ENCODE measurements at places on chromosomes 13 and 19.

- DNase-seq = peak; percentile 84
Measured at GRCh38 chr13:28531077-28531844, 36.3 kb upstream of the FLT1 start.

DNA sequence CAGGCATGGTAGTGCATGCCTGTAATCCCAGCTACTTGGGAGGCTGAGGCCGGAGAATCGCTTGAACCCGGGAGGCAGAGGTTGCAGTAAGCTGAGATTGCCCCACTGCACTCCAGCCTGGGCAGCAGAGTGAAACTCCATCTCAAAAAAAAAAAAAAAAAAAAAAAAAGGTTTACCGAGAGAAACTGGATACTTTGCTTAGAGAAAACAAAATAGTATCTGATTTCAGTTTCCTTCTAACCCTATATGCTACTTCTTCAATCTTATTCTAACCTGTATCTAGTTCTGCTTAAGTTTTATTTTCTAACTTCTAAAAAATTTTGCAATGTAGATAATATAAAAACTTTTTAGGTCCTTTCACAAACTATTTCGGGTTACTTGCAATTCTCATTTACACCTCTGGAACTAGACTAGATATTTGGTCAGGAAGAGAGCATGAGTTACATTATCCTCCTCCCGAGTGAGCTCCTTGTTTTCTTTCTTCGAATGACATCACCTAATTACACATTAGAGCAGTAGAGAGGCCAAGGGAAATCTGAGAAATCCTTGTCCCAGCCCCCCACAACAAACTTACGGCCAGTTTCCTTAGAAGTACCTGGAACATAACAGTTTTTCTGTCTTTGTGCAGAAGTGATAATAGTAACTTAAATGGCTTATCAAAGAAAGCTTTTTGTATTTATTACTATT is 128.9 kb downstream of the B3GLCT start:
- no peak for DNase-seq

DNA sequence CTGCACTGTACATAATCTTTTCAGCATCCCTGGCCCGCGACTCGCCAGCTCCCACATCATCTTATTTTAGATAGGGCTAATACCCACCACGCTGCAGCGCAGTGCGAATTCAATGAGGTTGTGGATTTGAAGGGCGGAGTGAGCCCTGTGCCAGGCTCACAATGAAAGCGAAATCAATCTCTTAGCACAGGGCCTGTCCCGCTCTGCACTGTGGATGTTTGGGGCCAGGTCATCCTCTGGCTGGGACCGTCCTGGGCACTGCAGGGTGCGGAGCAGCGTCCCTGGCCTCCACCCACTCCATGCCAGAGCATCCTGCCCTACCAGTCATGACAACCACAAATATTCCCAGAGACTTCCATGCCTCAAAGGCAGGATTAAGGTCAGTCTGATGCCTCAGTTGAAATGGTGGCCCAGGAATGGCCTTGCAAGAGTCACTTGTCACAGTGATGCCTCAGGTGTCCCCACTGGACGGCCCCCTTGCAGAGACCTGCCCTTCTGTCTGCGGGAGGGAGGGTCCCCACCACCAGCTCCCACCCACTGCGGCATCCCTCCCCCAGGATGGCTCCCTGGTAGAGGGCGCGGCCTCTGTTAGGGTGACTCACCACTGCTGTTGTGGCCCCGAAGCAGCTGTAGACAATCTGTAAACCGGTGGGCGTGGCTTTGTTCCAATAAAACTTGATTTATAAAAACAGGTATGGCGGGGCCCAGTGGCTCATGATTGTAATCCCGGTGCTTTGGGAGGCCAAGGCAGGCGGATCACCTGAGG is 5.6 kb downstream of the UHRF1 start:
- DNase-seq = no peak

GRCh38 chr13:36358175-36358718 is 12.1 kb upstream of the SPART start:
- DNase-seq = no peak

DNA sequence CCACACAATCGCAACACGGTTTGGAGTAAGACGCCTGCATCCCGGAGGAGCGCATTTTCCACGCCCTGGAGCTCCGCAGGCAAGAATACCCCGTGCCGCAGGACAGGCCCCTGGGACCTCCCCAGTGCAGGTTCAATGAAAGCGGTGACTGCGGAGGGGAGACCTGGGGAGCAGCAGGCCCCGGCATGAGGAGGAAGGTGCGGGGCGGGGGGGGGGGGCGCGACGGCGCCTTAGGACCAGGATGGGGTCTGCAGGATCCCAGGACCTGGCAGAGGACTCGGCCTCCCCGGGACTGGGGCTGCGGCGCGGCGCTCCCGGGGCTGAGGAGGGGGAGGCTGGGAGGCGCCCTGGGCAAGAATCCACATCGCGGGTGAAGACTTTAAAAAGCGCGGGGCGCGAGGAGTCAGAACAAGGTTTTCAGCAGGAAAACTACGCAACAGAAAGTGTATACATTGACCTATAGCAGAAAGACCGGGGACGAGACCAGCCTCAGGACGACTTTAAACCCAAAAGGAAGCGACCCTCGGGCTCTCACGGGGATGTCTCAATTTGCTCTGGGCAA is 432 bp downstream of the ZNF611 start:
- no peak for DNase-seq

DNA sequence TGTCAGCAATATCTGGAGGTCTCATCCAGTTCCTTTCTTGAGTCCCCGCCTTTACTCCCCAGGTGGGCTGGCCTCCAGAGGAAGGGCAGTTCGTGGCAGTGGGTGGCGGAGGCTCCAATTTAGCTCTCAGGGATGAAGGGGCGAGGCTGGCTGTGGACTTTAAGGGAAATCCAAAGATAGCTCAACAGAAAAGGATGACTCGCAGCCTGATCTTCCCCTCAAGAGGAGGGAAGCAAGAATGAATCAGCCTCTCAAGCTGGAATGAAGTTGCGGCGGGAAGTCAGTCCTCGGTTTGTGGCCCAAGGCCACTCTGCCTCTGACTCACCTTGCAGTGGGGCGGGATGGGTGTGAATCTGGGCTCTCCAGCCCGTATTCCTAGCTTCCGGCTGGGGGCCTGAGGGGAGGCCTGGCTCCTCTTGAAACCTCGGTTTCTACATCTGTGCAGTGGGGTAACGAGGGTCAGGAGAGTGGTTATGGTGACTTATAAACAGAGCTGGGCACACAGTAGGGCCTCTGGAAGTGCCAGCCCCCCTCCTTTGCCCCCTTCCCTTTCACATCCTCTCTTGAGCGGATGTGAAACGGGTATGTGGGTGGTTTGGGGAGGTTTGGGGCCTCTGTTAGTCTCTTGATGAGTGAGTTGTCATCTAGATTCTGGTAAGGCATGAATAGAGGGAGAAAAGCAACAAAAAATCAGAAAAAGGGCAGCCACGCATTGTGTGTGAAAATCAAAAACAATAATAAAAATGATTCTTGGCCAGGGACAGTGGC is 10.5 kb upstream of the SMG9 start:
- peak; percentile 75 for DNase-seq

DNA sequence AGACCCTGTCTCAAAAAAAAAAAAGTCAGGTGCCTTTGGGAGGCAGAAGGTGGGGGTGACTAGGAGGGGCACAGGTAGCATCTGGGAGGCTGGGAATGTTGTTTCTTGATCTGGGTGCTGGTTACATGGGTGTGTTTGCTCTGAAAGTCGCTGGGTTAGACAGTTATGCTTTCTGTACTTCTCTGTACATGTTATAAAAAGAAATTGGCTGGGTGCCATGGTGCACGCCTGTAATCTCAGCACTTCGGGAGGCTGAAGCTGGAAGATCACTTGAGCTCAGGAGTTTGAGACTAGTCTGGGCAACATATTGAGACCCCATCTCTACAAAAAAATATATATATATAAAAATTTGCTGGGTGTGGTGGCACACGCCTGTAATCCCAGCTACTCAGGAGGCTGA is 15.1 kb downstream of the NOSIP start:
- no peak for DNase-seq

DNA sequence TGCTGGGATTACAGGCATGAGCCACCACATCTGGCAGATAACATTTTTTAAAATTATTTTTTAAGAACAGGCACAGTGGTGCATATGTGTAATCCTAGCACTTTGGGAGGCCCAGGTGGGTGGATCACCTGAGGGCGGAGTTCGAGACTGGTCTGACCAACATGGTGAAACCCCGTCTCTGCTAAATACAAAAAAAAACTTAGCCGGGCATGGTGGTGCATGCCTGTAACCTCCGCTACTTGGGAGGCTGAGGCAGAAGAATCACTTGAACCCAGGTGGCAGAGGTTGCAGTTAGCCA is 631 bp upstream of the PALM3 start:
- DNase-seq = no peak

DNA sequence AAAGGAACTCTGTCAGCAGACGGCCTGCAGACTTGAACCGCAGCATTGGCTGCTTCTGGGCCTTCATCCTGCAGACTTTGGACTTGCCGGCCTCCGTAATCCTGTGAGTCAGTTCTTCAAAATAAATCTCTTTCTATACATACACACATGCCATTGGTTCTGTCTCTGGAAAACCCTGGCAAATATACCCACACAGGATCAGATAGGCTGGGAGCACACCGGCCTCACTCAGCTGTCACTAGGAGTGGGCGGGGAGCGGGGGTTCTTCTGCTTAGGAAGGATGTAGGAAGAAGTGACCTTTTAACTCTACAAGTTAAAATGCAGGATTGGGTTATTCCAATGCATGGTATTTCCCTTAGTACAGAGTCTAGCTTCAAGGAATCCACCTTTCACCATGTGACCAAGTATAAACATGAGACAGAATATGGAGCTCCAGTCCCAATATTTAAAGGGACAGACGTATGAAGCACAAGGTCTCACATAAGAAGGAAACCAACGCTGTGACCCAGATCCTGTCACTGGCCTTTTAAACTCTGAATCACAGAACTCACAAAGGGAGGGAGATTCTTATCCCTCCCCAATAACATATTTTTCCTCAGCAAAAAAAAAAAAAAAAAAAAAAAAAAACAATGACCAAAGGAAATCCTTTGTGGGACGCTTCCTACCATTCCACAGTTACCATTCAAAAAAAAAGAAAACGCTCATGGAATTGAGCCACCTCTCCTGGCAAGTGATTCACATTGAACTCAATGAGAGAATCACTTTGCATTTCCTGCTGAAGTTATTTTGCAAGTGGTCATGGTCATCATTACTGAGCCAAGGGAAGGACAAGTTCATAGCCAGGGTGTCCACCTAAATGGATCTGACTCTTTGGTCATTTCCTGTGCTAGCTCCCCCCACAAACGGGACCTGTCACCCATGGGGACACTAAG is 352.9 kb downstream of the FOXO1 start:
- no peak for DNase-seq

DNA sequence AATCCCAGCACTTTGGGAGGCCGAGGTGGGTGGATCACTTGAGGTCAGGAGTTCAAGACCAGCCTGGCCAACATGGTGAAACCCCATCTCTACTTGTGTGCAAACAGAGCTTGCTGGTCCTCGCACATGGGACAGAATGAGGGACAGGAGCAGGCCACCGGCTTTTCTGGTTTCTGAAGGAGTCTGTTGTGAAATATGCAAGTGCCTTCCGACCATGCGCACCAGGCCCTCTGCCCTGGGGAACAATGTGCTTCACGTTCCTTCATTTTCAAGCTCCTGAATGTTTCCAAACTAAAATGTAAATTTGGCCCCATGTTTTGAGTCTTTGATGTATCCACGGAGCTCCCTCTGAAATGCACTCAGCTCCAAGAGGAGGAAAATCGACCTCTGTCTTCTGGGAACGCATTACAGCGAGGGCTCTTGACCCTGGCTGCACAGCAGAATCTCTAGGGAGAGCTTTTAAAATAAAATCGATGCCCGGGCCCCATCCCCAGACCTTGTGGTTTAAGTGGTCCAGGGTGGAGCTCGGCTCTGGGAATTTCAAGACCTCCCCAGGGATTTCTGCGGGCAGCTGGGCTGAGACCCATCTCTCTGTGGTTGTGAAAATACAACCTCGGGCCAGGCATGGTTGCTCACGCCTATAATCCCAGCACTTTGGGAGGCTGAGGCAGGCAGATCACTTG is 9.3 kb upstream of the ACP4 start:
- peak; percentile 78 for DNase-seq

GRCh38 chr19:38310279-38310670 is 5.5 kb downstream of the YIF1B start:
- DNase-seq = no peak

DNA sequence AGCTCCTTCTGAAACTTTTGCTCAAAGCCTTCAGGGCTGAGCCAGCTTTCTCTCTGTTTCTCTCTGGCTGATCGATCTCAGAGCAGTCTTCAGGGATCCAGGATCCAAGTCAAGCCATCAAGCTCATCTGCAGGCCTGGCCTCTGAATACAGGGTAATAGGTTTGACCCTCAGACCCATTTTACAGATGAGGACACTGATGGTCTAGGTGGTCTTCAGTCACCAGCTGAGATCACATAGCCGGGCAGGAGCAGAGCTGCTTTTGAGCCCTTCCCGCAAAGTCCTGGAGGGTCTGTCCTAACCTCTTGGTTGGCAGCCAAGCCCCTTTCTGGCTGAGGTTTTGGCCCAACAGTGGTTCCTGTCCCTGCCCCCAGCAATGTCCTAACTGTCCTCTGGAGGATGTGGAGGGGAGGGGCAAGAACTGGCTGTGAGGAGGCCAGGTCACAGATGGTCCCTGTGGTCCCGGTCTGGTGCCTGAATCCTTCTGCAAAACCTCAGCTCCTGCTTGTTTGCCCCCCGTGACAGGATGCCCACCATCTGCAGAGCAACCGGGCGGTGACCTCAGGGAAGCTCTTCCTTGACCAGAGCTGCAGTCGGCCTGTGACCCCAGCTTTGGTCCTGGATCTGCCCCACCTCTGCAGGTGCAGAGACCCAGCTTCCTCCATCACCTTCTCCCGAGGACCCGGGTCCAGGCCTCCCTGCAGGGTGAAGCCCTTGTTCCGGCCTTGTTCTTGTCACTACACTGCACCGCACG is 5.8 kb upstream of the PEAK3 start:
- peak; percentile 47 for DNase-seq

DNA sequence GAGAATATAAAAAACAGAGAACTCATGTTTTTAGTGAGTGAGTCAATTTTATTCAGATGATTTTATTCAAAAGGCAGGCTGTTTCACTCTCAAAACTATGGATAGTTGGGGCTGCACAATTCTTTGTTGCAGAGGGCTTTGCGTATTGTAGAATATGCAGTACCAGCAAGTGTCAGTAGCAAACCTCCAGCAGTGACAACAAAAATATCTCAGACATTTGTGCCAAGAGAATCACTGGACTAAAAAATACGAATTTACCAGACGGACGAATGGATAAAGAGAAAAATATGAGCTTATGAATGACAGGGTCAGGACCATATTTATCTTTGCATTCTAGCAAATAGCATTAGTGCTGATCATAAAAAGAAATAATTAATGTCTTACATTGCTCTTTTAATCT is 359.1 kb downstream of the FGF14 start:
- DNase-seq = no peak

DNA sequence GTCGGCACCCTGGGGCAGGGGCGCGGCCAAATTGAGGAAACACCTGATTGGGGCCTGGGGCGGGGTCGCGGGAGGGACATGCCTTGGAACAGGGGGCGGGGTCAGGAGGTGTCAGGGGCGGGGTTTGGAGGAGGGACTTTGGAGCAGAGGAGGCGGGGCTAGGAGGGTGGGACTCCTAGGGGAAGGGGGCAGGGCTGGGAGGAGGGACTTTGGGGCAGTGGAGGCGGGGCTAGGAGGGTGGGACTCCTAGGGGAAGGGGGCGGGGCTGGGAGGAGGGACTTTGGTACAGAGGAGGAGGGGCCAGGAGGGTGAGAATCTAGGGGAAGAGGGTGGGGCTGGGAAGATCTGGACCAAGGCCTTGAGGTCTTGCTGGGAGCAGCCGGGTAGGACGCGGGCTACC is 21.9 kb downstream of the GRIN2D start:
- peak; percentile 94 for DNase-seq

GRCh38 chr13:104833221-104833620 is 1702.2 kb downstream of the EFNB2 start:
- DNase-seq = peak; percentile 9
